ENCODE measurements at places on chromosomes 1 and 21.

- no peak for DNase-seq
Measured at GRCh38 chr1:99600782-99601181, 45.1 kb upstream of the PALMD start.

GRCh38 chr1:42852608-42852980 is 6.2 kb downstream of the ZNF691 start:
- DNase-seq = no peak

- DNase-seq = no peak
Measured at GRCh38 chr1:44281962-44282703, 68.9 kb downstream of the DMAP1 start.

GRCh38 chr1:96715482-96715881 is 6.1 kb upstream of the PTBP2 start:
- no peak for DNase-seq

GRCh38 chr1:226799634-226800281 is 60.7 kb upstream of the ITPKB start:
- DNase-seq = no peak

GRCh38 chr1:209710093-209710492 is 5.4 kb downstream of the HSD11B1 start:
- no peak for DNase-seq

DNA sequence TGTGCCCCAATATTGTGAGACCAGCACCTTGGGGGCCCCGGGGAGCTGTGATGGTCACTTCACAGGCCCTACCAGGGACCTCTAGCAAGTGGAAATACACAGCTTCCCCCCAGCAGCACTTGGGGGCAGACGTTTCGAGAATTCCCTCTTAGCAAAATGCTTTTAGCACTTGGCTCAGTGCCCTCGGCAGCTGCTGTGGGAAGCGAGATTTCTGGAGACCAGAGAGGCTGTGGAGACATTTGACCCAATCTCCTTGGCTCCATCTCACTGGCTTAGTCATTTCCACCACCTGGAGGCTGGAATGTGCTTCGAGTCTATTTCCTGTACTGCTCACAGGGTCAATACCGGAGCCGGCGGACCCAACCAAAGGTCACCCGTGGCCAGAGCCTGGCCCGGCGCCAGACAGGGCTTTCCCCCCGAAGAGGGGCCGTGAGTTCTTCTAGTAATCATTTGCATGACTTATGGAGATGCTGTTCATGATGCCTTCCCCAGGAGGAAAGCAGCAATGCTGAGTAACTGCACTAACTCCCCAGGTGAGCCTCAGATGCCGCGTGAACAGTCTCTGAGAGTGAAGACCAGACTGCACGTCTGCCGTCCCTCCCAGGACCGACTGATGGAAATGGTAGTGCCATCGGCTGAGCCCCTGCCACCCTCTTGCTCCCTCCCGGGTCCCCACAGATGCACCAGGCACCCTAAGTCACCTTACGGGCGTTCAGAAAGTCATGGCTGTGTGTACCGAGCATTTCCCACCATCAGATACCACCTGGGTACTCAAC is 4.4 kb upstream of the C2CD2 start:
- no peak for DNase-seq

DNA sequence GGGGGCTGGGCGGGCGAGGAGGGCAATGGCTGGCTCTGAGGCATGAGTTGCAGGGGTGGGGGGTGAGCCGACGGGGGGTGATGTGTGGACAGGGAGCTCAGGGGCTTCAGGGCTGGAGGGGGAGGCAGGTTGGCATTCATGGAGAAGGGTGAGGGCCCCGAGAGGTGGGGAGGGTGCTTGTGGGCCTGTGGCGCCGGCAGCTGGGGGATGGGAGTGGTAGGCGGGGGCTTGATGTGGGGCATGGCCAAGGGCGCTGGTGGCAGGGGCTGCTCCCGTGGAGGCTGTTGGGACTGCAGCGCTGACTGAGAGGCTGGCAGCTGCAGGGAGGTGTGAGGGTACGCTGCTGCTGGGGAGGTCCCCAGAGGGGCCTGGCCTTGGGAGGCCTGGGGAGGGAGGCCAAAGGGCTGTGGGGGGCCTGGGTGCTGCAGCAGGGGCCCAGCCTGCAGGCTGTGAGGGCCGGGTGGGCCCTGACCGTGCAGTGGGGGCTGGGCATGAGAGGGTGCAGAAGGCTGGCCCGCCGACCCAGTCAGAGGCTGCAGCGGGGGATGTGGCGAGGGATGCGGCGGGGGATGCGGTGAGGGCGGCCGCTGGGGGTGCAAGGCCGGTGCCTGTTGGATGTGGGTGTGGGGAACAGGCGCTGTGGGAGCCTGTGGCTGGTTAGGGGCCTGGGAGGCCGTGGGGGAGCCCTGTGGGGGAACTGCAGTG is 42.7 kb downstream of the SLC45A1 start:
- DNase-seq = no peak

- DNase-seq = no peak
Measured at GRCh38 chr1:244651956-244652622, 837 bp upstream of the DESI2 start.

- DNase-seq = no peak
Measured at GRCh38 chr1:156858555-156858956, 361 bp downstream of the INSRR start.

- no peak for DNase-seq
Measured at GRCh38 chr1:66416295-66416694, 117.7 kb upstream of the SGIP1 start.

DNA sequence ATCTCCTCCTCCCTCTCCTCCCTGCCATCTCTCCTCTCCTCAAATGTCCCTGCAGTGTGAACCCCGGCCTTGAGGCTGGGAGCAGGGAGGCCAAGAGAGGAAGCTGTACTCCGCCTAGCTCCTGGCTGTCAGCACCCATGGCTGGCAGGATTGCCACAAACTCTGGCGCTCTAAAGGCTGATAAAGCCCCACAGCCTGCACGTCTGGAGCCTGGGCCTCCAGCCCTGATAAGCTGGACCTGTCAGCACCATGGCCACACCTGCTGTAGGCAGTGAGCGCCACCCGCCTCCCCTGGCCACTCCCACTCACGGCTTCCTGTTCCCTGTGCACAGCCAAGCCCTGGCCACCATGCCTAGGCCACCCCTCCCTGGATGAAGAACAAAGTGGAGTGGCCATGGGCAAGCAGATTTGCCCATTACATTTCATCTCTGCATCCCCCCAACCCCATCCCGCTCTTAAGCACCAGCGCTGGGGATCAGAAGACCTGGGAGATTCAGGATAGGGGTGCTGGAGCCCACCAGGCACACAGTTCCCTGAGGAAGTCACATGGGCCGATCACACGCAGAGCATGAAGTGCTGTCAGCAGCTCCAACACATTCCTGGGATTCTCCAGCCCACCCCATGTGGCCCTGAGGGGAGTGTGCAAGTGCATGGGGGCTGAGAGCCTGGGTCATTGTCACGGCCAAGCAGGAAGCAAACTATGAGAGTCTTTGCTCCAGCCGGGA is 24.2 kb upstream of the NPPB start:
- no peak for DNase-seq

DNA sequence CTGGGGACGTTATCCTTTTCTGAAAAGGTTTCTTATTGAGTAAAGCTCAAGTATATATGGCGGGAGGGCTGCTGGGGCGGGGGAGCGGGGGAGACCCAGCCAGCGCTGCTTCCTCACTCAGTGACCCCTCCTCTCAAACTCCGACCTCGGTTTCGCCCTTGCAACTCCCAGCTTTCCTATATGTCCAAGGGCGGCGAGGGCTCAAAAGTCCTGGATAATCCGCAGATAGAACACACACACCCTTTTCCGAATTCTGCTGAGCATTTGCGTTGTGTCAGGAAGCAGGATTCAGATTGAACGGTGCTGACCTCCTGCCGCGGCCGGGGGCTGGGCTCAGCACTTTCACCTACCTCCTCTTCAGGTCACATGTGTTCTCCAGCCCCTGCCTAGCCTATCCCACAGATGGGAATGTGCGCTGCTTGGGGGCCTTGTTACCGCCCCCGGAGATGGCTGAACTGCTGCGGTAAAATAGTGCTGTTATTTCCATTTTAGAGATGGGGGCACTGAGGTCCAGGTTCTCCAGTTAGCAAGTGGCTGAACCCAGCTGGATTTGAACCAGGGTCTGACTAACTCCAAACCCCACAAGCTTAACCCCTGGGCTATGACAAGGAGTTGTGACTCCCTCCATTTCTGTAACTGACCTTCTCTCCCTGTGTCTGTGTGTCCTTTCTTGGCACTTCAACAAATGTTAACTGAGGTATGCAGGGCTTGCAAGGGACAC is 795 bp upstream of the AHDC1 start:
- no peak for DNase-seq

DNA sequence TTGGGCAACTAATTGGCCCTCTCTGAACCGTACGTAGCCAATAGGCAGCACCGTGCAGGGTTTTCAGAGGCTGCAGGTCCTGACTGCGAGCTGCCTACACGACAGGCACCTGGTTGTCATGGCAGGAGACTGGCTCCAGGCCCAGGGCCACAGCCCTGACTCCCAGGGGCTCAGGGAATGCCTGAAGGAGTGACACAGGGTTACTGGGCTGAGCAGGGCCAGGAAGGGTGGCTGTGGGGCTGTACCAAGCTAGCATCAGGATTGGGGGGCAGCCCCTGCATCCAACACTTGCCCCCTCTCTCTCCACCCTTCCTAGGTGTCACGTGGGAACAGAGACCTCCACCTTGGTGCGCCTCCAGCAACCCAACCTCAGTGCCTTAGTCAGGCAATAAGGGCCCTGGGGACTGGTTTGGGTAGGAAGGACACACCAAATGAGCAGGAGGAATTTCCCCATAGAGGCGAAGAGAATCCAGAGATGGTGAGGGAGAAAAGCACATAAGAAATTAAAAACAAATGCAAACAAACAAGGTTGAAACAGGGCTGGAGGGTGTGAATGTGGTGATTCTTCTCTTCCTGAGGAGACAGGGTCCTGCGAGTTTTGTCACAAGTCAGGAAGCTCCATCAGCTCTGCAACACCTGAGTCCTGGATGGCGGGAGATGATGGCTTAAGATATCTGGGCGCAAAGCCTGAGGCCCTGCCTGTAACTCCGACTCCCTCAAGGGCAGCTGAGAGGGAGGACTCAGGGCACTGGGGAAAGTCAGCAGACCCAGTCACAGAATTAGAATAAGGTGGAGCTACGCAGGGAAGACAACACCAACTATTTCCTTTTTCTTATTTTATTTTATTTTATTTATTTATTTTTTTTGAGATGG is 19.7 kb upstream of the RNU1-4 start:
- DNase-seq = no peak

DNA sequence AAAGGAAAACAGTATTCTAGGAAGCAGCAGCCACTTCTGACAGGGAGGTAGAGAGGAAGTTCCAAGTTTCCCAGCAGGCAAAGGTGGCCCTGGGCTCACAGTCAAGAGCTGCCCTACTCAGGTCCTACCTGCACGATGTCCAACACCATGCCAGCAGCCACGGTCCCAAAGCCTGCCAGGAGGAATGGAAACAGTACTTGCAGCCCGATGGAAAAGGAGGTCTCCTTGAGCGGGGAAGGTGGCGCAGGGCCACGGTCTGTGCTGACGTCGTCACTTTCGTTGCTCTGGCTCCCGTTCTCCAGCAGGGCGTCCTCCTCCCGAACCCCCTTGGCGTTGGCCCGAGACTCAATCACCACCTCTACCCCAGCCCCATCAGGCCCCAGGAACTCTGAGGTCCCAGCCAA is 3.1 kb downstream of the SLC41A1 start:
- DNase-seq = no peak

DNA sequence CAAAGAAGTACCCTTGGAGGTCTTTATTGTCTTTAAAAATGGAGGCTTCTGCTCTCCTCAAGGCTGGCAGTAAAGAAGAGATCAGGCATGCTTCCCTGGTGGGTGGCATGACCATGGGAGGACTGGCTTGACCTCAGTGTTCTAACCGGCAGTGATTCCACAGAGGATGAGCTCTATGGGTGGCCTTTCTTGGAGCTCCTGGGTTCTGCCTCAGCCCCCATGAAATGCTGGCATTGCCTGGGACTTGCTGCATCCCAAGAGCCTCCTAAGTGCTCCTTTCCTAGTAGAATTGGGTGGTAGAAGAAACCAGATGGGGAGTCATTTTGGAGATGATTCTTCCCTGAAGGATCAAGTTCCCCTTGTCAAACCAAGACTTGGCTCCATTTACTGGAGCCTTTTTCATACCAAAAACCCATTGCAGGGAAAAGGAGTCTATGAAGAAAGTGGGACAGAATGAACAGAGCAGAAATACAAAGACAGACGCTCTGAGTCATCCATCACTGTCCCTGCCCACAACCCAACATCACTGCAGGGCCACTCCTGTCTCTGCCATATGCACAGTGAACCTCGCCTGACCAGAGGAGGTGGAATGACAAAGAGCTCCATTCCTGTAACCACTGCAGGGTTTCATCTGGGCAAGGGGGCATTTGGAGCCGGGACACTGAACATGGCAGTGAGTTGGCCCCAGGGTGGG is 42.4 kb downstream of the RIMS3 start:
- DNase-seq = no peak

- peak; percentile 25 for DNase-seq
Measured at GRCh38 chr1:224380003-224380402, 23.3 kb downstream of the CNIH4 start.
